ENCODE measurements at places on chromosomes 13 and 19.

DNA sequence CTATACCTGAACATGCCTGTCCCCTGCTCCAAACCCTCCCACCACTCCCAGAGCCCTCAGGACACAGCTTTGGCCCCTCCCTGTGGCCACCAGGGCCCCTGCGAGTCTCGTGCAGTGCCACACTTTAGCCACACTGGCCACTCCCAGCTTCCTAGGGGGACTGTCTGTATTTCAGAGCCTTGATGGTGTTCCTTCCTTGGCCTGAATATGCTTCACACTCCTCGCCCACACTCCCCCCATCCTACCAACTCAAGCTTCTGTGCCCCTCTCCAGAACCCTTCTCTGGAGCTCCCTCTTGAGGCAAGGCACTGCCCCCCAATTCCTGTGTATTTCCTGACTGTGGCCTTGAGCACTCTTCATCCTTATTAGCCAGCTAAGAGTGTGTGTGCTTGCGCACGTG lies 80.2 kb downstream of the DPF1 start:
- DNase-seq, result no peak

DNA sequence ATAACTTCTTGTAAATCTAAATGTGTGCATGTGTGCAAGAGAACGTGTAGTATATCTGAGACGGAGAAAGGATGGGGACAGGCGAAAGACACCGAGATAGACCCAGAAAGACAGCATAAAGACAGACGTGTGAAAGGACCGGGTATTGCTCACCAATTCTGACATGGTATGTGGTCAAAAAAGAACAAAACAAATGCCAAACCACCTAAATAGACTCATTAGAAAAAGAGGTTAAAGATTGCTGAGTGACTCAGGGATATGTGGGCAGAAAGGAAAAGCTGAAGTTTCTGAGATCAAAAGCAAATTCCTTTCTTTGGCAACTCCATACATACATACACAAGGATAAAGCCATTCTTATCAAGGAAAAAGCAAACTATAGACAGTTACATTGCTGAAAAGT lies 179.7 kb upstream of the TSC22D1 start:
- DNase-seq, result no peak

DNA sequence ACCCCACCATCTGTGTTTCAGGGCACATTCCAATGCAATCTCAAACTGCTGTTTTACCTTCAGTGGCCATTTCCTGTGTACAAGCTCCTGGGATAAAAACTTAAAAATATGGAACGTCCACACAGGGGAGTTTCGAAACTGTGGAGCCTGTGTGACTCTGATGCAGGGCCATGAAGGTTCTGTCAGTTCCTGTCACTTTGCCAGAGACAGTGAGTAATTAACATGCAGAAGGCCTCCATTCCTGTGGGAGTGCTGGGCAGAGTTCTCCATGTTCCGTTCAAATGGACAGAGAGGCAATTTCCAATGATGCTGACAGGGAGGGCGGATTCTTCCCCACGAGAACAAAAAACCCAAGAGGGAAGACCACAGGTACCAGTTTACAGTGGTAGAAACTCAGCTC lies 24.4 kb downstream of the WDR88 start:
- DNase-seq, result no peak

GRCh38 chr19:18349524-18350128 lies 9.2 kb downstream of the PGPEP1 start:
- peak; percentile 33 for DNase-seq

GRCh38 chr19:45404557-45405434 lies at the start of gene PPP1R13L:
Gene PPP1R13L (minus strand): TSS chr19:45405069. CDS start chr19:45398318, 6,751 bp downstream.
- peak; percentile 56 for DNase-seq

GRCh38 chr13:49638030-49638743 lies 9.9 kb downstream of the ARL11 start:
- no peak for DNase-seq

DNA sequence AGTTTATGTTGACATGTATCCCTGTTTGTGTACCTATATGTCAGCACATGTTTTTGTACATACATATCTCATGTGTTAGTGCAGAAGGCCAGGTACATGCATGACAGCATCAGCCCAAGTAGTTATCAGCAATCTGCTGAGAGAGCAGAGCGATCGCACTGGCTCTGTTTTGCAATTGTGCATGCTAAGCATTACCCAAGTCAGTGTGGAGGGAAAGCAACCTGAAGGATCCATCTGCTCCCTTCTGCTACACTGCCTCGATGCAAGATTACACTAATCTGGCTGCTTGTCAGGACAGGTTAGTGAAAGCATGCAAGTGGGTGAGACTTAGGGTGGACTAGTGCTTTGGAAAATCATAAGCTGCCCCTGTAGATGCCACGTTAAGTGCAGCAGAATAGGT lies 211.8 kb downstream of the PCCA start:
- no peak for DNase-seq

GRCh38 chr13:94712812-94713560 lies 641 bp upstream of the SOX21 start:
- no peak for DNase-seq

GRCh38 chr13:46053162-46054012 lies 841 bp upstream of the ZC3H13 start:
- DNase-seq, result no peak

DNA sequence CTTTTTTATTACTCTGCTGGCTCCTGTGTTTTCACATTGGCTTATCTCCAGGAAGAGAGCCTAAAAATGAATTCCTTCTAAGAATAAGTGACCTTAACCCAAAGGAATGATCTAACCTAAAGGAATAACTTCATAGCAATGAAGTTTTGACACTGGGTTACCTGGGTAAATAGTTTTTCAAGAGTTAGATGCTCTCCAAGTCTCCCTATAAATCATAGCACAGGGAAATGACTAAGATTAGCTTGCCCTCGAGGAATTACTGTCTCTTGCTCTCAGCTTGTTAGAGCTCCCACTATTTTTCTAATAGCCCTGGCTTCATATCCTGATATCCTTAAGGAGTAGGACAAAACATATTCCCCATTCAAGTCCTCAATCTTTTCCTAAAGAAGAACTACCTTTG lies 66.3 kb downstream of the SPRY2 start:
- no peak for DNase-seq

- DNase-seq, result no peak
Observed at GRCh38 chr13:30154531-30154930, 152.8 kb downstream of the KATNAL1 start.

All from CD4-positive, alpha-beta T cell treated with Interleukin-4 for 1 hour (primary cell).